ENCODE measurements at places on chromosomes 13 and 19.
A peak's percentile ranks its signal among the peaks of the same experiment; 100 is the strongest.

DNA sequence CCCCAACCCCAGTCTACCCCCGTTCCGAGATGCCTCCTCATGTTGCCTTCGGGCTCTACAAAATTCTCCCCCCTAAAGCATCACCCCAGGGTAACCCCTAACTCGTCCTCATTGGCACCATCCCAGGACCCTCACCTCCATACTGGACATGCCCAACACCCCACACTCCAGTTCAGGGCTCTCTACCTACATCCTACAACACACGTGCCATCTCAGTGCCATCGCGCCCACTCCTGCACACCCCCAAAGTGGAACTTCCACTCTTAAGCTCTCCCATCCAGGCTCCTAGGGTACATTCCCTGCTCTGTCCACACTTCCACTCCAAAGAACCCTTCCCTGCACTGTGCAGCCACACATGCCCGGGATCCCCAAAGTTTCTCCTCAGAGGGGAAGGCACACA is 827 bp upstream of the FKRP start:
- DNase-seq, result no peak

DNA sequence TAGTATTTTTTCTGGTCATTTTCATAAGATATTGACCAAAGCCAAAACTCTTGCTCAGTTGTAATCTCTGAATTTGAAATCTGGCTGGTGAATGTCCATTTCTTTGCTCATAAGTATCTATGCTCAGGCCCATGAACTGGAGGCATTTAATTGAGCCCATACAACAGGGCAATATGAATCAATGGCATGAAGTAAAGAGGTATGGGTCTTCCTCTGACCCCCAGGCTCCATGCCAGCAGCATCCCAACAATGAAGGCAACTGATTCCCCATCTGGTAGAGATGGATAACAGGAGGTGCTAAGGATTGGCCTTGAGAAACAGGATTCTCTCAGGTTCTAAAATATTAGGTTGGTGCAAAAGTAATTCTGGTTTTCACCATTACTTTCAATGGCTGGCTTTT is 330.8 kb downstream of the LIG4 start:
- no peak for DNase-seq

DNA sequence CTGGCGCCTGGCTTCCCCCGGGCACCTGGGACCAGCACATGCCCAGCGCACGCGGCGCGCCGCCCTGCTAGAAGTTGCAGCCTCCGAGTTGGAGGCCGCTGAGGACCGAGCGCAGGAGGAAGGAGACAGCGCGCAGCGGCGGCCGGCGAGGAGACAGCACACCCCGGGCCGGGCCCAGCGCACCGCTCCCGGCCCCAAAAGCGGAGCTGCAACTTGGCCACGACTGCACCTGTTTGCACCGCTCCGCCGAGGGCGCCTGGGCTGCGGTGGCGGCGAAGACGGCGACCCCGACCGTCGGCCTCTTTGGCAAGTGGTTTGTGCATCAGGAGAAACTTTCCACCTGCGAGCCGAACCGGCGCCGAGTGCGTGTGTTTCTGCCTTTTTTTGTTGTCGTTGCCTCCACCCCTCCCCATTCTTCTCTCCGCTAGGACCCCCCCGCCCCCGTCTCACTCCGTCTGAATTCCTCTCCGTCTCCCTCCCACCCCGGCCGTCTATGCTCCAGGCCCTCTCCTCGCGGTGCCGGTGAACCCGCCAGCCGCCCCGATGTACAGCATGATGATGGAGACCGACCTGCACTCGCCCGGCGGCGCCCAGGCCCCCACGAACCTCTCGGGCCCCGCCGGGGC is at the start of gene SOX1:
SOX1 (plus strand) TSS at position 34 of the 626 bp plus-strand sequence; CDS start at position 544, 510 bp downstream.
- DNase-seq, result no peak

DNA sequence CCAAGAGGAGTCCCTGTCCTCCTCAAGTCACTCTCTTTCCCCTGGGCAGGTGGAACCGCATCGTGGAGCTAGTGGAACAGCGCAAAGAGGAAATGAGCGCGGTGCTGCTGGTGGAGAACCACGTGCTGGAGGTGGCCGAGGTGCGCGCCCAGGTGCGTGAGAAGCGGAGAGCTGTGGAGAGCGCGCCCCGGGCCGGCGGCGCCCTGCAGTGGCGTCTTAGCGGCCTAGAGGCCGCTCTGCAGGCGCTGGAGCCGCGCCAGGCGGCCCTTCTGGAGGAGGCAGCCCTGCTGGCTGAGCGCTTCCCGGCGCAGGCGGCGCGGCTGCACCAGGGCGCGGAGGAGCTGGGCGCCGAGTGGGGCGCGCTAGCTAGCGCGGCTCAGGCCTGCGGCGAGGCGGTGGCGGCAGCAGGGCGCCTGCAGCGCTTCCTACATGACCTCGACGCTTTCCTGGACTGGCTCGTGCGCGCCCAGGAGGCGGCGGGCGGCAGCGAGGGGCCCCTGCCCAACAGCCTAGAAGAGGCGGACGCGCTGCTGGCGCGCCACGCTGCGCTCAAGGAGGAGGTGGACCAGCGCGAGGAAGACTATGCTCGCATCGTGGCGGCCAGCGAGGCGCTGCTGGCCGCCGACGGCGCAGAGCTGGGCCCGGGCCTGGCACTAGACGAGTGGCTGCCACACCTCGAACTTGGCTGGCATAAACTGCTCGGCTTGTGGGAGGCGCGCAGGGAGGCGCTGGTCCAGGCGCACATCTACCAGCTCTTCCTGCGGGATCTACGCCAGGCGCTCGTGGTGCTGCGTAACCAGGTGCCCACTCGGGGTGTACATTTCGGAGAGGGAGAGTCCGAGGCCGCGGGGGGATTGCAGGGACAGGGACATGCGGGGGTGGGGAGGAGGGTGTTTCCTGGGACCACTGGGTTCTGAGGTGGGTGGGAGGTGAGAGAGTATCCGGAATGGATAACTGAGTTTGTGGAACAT is 52.8 kb downstream of the SPTBN4 start:
- no peak for DNase-seq

- no peak for DNase-seq
These were observed 1191.0 kb downstream of the SLITRK5 start for GRCh38 chr13:88862095-88862620.

DNA sequence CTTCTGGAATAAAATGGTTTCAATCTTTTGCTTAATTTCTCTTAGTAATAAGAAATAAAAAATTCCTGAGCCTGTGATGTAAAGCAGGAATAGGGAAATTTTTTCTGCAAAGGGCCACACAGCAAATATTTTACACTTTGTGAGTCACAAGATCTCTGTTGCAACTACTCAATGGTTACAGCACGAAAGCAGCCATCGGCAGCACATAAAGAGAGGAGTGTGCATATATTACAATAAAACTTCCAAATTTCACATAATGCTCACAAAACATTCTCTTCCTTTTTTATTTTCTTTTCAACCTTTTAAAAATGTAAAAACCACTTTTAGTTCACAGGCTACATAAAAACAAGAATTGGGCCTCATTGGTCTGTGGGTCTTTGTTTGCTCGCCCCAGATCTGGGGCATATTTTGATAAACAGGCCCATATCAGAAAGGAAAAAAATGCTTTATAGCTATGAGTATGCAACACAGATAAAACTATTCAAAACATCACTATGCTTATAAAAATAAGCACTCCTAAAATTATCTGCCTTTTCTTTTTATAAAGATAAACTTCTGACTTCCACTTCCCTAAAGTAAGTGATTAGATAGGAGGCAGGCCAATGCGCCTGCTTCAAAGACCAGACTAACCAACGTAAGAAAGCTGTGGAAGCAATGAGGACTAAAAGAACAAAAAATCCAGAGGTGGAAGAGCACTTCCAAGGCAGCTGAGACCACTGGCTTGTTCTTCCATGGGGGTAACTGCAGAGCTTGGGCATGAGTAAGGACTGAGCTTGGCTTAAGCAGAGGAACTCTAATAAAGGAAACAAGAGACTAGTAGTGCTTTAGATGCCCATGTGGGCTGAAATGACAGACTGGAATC is 26.5 kb downstream of the MYCBP2 start:
- no peak for DNase-seq

DNA sequence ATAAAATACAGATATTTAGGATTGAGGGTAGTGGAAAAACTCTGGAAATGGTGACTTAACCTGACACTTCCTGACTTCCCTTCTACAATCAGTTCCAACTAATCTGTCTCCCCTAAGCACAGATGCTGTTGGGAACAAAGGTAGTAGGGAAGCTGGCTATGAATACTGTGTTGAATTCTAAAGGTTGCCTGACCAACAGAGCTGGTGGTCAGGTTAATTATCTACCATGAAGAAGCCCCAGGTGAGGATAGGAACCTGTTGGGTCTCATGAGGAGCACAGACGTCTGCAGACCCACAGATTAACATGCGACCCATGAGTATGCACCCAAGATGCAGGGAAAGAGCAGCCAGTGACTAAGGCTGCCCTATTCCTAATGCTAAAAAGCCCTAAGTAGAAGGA is 172.3 kb downstream of the DIAPH3 start:
- no peak for DNase-seq

DNA sequence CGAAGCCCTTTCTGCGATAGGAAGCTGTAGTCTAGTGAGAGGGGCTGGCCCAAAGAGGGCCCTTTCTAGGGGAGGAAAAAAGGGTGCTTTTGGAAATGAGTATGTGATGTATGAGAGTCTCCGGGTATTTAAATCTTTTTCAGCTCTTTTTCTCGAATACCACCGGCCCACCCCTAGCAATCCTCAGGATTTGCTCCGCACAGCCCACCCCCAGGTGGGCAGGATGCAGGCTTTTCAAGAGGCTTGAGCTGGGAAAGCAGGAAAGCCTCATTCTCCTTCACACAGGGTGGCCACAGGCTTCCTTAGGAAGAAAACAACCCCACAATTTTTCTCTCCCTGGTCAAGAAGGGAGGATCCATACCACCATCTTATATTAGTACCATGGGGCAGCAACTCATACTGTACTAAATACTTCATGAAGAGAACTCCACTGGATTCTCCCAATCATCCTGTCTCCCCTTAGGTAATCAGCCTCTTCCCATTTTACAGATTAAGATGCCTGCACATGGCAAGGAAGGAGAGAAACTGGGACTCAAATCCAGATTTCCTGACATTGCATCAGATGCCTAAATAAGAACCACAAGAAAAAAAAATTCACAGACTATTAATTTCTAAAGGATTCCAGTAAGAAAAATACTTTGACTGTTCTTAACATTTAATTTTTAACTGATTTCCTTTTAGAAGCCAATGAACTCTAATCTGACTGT is 84.4 kb downstream of the STK24 start:
- no peak for DNase-seq

- DNase-seq, result no peak
These were observed 25.4 kb downstream of the COMMD6 start for GRCh38 chr13:75512253-75512652.

DNA sequence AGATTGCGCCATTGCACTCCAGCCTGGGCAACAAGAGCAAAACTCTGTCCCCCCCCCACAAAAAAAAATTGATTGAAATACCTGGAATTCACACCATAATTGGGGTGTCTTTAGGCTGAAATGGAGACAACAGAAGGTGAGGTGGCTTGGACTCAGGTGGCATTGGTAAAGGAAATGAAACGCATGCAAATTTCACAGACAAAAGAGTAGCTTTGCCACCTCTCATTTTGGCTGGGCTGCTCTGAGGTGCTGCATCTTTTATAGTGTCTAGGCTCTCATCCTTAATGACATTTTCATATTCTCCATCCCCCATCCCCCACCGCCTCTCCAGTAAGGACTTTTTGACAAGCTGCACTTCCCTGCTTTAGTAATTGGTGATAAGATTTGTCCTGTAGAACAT is 6.9 kb downstream of the UBE2L5 start:
- no peak for DNase-seq

DNA sequence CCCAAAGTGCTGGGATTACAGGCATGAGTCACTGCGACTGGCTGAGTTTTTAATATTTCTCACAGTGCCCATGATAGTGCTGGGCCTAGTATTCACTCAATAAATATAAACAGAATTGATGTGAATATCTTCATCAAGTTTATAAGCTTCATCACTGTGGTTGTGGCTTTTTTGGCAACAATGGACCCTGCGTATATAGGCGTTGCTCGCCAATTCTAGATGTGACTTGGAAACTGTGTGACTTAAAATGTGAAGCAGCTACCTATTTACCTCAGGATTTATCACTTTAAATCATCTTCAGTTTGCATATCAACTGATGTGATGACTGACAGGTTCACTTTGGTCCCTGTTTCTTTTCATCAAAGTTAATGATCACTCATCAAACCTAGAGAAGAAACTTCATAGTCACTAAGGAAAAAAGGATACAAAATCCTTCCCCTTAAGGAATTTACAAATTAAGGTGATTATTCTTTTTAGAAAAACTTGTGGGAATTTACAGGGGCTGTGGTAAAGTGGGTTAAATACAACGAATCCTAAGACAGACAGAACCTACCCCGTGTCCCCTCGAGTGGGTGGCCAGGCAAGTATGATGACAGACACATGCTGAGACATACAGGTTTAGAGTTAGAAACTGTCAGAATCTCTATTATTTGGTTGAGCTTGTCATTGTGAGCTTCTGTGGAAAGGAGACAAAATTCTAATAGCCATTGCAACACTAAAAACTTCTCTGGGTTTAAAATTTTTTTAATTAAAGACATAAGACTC is 101.3 kb downstream of the AKAP11 start:
- no peak for DNase-seq

DNA sequence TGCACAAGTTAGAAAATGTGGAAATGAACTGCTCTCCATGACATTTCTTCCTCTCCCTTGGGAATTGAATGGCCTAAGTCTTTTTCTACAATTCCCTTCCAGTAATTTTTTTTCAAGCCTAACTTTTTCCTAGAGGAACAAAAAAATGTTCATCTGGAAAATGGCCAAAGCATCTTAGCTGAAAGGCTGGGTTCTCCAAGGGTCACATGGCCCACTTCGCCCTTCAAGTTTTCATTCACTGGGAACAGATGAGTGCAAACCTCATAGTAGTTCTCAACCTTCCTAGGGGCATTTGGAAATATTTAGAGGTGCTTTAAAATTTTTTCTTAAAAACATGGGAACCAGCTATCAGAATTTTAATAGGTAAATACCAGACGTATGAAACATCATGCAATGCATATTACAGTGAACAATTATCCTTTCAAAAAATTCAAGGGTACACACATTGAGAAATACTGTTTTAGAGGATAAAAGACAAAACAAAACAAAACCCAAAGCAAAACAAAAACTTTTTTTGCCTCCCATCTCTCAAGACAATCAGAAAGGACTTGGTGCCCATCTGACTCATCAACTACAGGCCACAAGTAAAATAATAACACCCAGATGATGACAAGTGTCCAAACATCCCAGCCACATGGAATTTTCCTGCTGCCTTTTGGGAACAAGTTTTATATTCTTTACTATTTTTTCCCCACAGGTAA is 208.8 kb downstream of the SLITRK6 start:
- DNase-seq, result no peak

- DNase-seq, result peak; percentile 62
These were observed 1.5 kb upstream of the ECSIT start for GRCh38 chr19:11530432-11530831.
